ENCODE measurements at places on chromosomes 5 and 9.

DNA sequence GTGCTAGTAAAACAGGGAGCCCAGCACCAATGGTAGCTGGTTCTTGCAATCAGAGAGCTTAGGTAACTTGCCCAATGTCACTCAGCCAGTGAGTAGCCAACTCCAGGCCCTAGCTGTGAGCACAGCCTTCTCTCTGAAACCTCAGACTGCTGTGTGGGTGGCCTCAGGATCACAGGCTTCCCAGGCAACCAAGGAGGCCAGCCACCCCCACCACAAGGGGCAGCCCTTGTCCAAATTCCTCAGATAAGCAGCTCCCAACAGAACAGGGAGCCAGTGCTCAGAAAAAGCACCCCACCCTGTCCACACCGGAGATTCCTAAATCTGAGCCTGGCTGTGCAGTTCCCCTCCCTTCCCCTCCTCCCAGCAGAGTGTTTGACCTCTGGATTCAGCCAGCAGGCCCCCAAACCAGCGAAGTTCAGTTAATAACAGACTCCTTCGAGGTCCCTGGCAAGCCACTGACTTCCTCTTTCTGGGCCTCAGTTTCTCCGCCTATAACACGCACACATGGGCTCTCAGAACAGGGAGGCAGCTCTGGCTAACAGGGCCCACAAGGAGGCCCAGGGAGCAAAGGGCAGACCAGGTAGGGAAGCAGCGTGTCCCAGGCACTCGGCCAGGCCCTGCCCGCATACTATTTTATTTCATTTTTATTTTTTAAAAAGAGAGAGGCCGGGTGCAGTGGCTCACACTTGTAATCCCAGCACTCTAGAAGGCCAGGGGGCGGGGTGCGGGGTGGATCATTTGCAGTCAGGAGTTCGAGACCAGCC is 2.7 kb downstream of the EEIG1 start:
- DNase-seq, result no peak

DNA sequence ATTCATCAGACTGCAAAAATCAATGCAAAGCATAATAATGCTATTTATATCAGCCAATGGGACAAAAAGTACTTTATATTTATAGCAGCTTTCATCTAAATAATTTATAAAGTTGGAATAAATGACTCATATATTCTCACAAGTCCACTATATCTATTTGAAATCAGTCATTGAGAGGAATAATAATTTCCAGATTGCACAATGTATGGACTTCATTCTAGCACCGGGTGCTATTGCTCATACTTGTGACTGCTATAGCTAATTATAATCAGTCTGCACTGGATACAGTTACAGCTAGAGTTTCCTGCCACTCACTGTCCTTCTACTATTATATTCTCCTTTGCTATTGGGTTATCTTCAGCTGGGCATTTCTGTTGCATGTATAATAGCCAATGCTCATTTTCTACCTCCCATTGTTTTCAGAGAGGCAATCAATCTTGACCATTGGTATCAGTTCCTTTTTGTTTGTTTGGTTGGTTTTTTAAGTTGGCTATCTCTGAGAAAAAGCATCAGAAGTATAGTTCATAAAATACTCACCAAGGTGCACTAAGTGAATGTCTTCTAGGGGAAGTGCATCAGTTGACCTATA is 1.9 kb downstream of the CDH18 start:
- DNase-seq, result no peak

DNA sequence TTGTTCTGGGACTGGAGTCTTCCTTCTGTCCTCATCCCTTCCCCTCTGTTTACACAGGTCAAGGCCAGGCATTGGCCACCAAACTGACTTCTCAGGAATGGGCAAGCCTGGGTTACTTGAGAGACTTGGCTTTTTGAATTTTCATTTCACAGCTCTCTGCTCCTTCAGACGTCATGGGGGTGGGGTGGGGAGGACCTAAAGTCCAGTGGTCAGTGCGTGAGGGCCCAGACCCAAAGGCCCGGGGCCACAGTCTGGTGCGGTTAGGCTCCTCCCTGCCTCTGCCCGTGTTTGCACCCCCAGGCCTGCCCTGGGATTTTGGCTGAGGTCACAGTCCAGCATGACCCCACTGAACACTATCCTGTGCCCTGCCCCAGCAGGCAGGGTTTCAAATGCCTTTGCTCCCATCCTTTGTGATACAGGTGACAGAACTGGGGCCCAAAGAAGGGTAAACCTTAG is 4.1 kb upstream of the CXXC5 start:
- DNase-seq, result no peak

GRCh38 chr9:84513979-84514378 is 155.6 kb upstream of the NTRK2 start:
- no peak for DNase-seq

DNA sequence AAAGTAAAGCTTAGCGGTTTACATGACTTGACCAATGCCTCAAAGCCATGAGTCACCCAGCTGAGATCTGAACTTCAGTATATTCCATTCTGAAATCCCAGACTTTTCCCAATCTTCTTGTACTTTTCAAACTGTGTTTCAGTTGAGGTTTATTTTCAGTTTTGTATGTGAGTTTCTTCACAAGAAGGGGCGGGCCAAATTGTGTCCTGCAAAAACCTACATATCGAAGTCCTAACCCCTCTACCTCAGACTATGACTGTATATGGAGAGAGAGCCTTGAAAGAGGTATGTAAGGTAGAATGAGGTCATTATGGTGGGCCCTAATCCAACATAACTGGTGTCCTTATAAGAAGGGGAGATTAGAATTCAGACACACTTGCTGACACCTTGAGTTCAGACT is 666 bp upstream of the TLR4 start:
- DNase-seq, result no peak

- DNase-seq, result no peak
These were observed 536 bp upstream of the COMMD10 start for GRCh38 chr5:116084287-116084691.

GRCh38 chr5:108523360-108523759 is 141.5 kb upstream of the FBXL17 start:
- DNase-seq, result no peak

DNA sequence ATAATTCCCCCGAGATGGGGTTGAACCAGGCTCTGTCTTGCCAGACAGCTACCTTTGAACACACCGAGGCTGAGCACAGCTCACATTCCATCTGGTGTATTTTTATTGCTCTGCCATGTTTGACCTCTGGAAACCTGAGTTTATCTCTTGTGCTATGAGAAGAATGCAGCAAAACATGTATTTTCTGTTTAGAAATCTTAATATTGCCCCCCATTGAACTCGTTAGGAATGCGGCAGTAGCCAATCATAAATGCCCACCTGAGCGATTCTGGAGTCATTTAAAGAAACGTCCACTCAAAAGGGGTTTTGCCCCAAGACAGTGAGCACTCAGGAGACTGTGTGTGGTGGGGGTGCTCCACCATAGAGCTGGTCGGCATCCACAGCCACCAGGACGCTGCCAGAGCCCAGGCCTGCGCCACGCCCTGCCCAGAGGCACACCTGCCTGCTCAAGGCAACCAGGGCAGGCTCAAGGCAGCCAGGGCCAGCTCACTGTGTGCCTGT is 26.9 kb downstream of the FGD3 start:
- no peak for DNase-seq

Data from activated CD8-positive, alpha-beta memory T cell treated with anti-CD3 and anti-CD28 coated beads for 1 hour (primary cell).